ENCODE measurements at places on chromosomes 2 and 18.
A peak's percentile ranks its signal among the peaks of the same experiment; 100 is the strongest.

- DNase-seq: no peak
- H3K27ac ChIP-seq: no peak overlapping the region
- no peaks in the 10 kb centered on the region for H3K36me3 ChIP-seq
- H3K27me3 ChIP-seq: no peaks in the 10 kb centered on the region
- H3K4me3 ChIP-seq: no peak overlapping the region
Observed at GRCh38 chr2:73982140-73982617, 2.5 kb upstream of the TET3 start.

GRCh38 chr2:37098416-37099118 lies 14.2 kb downstream of the GPATCH11 start:
- no peak for DNase-seq
- no peaks in the 10 kb centered on the region for H3K27me3 ChIP-seq
- H3K36me3 ChIP-seq: no peaks in the 10 kb centered on the region
- H3K4me1 ChIP-seq: no peaks in the 10 kb centered on the region

DNA sequence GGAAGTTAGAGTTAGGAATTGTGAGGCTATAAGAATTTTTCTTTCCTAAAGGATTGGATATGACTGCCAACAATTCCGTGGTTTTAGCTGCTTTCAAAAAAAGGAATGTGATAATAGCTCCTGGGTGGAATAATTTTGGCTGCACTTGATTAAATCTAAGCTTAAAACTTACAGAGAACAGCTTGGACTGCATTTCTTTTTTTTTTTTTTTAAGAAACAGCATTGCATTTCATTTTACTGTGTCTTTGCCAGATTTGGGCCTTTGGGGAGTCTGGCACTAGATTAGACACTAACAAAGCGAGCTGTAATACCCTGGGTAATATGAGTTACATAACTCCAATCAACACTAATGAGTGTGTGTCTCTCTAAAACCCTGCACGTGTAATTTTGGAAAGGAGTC lies 37.8 kb upstream of the ZNF397 start:
- H3K27ac ChIP-seq: no peak overlapping the region
- no peaks in the 10 kb centered on the region for H3K27me3 ChIP-seq
- no peak overlapping the region for H3K4me3 ChIP-seq
- H3K36me3 ChIP-seq: no peaks in the 10 kb centered on the region
- no peaks in the 10 kb centered on the region for H3K4me1 ChIP-seq

DNA sequence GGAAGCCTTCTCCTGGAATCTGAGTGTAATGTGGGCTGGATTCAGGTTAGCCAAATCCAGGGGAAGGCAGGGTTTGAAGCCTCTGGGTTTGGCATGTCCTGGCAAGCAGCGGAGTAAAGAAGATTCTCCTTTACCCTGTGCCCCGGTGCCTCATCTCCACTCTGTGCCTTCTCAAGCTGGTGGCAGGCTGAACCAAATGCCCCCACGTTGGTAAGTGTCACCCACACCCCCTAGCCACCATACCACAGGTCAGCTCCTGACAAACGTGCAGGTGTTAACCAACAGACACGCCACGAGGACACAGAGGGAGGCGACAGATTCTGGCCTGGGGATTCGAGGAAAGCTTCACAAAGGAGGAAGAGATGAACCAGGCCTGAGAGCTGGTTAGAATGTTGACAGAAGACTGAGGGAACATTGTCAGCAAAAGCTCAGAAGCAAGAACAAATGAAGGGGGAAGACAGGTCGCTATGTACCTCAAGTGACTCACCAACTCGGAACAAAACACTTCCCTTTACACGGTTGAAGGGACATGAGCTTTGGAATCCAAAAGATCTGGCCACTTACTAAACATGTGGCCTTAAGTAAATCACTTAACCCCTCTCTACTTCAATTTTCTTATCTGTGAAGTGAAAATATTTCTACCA lies 85.2 kb upstream of the LCLAT1 start:
- H3K4me1 ChIP-seq: no peaks in the 10 kb centered on the region
- H3K36me3 ChIP-seq: no peaks in the 10 kb centered on the region
- no peak overlapping the region for H3K27ac ChIP-seq
- no peak for DNase-seq

- no peaks in the 10 kb centered on the region for H3K4me1 ChIP-seq
- peaks cover 5% of the 10 kb centered on the region for H3K36me3 ChIP-seq
- H3K27me3 ChIP-seq: no peaks in the 10 kb centered on the region
- H3K27ac ChIP-seq: peak overlapping the region; percentile 38
- H3K4me3 ChIP-seq: peak overlapping the region; percentile 2
- DNase-seq: no peak
Observed at GRCh38 chr2:85605406-85606115, 3.1 kb upstream of the TMEM150A start.

Data from right lobe of liver (tissue), 6 donors.